CD14-positive monocyte (primary cell): ENCODE measurements at places on chromosomes 16 and 17.

- DNase-seq = no peak
Measured at GRCh38 chr17:65158622-65159021, 21.5 kb downstream of the RGS9 start.

GRCh38 chr16:11674818-11675560 is 6.7 kb downstream of the SNN start:
- no peak for DNase-seq

GRCh38 chr17:50708050-50709000 is 611 bp upstream of the ANKRD40 start:
- no peak for DNase-seq

DNA sequence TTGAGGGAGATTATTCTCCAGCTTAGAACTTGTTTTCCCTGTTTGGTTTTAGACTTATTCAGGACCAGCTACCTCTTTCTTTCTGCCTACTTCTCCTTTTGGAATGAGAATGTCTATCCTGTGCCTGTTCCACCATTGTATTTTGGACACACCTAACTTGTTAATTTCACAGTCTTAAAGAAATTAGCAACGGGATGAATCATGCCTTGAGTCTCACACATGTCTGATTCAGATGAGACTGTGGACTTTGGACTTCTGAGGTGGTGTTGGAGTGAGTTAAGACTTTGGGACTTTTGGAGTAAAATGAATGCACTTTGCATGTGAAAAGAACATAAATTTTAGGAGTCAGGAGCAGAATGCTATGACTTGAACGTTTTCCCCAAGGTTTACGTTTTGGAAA is 581.4 kb downstream of the CDH11 start:
- no peak for DNase-seq

GRCh38 chr17:66829386-66829864 is 5.5 kb upstream of the CACNG5 start:
- no peak for DNase-seq

GRCh38 chr16:10611825-10612342 is 31.5 kb upstream of the EMP2 start:
- no peak for DNase-seq

- DNase-seq = no peak
Measured at GRCh38 chr17:51032850-51033249, 87.8 kb downstream of the SPAG9 start.

DNA sequence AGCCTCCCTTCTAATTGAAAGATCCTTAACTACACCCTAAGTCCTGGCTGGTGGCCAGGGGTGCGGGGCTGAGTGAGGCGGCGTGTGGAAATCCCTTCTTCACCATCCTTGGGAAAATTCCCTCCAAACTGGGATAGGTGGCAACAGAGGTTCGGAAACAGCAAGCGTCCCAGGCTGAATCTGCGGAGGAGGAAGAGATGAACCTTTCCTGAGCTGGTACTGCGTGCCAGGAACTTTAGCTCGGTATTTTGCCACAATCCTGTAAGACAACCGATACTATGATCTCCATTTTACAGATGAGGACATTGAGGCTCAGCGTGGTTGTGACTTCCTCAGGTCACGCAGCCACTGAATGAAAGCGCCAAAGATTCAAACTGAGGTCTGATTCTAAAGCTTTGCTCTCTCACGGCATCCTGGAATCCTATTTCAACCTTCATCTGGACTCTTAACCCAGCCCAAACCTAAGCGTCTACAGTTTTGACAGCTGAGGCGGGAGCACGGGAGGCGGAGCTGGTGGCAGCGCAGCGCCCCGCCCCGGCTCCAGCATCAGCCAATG is 583 bp upstream of the CYLD start:
- DNase-seq = no peak

DNA sequence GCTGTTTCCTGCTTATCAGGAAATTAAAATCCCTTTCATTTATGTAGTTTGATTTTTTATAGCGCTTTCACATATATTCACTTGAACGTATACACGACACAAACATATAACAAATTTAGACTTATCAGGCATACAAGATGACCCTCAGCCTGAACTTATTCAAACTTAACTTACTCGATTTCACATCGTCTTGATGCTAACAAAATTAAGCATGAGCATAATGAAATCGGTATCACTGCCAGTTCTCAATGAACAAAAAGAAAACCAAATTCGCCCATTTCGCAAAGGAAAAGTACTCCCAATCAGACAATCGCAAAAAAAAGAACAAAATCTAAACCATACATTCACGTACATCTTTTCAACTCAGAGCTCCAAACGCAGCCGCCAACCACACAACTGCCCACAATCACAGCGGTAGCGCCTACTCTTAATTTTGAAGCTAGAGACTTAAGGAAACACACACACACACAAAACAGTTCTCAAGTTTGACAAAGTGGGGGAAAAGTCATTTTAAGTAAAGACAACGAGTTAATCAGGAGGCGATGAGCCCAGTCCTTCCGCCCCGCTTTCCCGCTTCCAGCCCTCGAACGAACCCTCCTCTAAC is 1.1 kb downstream of the GJC1 start:
- no peak for DNase-seq

DNA sequence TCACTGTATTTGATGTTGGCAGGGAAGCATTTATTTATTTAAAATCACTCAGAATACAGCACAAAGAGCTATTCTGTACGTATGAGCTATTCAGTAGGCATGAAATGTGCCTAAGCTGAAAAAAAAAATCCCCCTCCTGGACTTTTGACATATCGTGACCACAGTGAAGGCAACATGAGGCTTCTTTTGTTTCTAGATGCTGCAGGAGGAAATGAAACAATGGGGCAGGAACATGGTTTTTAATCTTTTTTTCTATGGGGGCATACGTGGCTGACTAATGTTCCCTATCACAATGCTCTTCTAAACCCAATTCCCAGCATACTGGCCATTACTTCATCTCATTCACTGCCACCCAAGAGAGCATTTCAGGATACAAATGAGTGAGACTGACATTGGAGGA is 191.0 kb upstream of the PMFBP1 start:
- no peak for DNase-seq

DNA sequence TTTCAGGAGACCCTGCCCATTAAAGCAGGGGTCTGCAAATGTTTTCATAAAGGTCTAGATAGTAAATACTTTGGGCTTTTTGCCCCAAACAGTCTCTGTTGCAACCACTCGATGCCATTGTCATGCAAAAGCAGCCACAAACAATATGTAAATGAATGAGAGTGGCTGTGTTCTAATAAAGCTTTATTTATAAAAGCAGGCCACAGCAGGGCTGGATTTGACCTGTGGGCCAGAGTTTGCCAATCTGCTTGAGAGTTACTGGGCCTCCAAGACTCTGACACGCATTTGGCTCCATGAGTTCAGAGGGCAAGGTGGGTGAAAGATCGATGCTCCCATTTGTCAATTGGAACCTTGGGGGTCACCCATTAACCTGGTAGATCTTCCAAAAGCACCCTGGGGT is 217.3 kb upstream of the SDK2 start:
- no peak for DNase-seq

DNA sequence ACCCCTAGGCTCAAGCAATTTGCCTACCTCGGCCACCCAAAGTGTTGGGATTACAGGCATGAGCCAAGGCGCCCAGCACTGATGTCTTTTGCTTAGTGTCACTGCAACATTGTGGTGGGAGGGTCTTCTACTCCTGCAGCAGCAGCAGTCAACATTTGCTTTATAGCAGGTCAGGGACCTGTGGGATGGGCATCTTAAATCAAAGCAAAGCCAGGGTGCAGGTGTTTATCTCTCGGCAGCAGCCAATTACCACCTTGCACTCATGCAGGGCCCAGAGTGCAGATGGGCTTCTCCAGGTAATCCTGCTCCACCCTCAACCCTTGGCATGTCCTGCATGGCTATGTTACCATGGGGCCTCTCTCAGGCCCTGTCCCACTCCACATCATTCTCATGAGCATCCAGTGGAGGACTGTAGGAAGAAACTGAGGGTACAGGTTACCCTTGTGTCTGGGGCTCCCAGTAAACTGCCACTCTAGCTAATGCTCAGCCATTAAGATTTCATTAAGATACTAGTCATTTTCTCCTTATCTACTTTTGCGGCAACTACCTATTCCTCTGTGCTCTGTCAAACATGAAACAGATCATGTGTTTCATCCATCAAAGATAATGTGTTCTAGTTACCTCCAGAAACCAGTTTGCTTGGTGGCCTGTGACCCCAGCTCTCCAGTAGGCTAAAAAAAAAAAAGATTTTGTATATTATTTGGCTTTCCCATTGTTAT is 16.8 kb downstream of the ADGRG5 start:
- DNase-seq = no peak

- DNase-seq = peak; percentile 46
Measured at GRCh38 chr17:55426851-55427586, 5.4 kb upstream of the MMD start.

DNA sequence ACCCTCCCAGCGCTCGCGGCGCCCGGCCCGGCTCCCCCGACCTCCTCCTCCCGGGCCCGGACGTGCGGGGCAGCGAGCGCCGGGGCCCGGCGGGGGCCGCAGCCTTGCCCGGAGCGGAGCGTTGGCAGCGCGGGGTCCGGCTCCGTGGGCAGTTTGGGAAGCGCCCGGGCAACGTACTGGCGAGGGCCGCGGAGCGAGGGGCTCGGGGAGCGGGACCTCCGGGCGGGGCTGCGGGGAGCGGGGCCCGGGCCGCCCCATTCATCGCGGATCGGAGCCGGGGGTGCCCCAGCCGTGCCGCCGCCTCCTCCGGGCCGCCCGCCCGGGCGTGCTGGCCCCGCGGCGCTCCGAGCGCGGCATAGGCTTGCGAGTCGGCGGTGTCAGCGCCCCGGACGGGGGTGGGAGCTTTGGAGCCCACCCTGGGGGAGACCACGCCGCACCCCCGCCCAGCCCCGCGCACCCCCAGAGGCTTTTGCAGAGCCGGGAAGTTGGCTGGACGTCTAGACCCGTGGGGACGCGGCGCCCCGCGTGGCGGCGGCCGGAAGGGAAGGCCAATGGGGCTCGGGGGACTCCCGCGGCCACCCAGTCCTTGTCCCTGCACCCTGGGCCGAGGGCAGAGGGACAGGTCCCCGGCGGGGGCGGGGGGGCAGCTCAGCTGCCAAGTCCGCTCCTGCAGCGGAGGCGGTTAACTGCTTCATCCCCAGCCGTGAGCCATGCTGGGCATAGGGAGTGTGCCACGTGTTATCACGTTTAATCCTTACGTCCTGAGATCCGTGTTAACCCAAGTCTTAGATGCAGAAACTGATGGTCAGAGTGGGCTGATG is 852 bp downstream of the ZNF469 start:
- no peak for DNase-seq

- no peak for DNase-seq
Measured at GRCh38 chr17:10072556-10073425, 125.6 kb downstream of the GAS7 start.

DNA sequence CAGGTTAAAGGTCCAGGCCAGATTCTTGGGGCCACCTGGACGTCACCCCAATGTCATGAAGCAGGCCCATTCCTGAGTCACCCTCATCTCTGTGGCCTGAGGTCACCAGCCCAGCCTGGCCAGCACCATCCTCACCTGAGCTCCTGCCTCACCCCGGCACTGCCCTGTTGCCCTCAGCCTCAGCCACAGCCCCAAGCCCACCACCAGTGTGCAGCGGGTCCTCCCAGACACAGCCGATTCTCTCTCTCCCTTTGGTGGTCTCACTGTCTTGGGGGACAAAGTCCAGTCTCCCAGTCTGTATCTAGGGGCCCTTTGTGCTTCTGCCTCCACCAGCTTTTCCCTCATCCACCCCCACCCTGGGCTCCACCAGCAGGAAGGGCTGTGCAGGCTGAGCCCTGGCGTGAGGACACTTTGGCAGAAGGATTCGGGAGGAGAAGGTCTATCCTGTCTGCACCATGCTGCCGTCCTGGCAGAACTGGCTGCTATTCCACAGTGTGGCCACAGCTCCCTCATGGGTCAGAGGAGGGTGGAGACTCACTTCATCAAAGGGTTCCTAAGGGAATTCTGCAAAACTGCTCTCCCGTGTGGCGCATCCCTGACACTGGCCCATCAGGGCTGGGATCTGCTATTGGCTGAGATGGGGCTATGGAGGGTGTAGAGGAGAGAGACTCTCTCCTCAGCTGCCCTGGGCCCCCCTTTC is 64.3 kb downstream of the PRMT7 start:
- no peak for DNase-seq

DNA sequence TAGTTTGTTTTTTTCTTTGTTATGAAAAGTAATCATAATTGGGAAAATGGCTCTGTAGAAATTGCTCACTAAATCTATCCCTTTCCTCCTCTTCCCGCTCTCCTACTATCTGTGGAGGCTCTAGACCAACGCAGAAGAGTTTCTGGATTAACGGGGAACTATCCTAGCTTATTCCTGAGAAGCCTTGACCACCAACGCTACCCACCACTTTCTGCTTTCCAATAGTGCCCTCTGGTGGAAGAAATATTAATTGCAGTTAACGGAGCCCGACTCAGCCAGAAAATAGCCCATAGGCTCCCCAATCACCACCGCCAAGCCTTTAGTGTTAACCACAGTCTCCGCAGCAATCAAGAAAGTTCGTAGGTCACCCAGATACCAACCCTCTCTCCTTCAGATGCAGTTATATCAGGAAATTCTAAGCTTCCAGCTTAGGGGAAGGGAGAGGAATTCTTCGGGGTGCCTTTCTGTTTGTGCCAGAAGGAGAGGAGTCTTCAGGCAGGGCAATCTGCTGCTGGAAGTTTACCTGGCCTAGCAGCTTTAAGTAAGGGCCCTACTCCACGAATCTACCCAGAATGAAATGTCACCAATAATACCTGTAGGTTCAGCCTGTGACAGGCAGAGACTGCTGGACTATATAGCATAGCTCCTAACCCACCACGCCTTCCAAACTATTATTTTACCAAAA is 23.0 kb upstream of the NSRP1 start:
- DNase-seq = peak; percentile 66

DNA sequence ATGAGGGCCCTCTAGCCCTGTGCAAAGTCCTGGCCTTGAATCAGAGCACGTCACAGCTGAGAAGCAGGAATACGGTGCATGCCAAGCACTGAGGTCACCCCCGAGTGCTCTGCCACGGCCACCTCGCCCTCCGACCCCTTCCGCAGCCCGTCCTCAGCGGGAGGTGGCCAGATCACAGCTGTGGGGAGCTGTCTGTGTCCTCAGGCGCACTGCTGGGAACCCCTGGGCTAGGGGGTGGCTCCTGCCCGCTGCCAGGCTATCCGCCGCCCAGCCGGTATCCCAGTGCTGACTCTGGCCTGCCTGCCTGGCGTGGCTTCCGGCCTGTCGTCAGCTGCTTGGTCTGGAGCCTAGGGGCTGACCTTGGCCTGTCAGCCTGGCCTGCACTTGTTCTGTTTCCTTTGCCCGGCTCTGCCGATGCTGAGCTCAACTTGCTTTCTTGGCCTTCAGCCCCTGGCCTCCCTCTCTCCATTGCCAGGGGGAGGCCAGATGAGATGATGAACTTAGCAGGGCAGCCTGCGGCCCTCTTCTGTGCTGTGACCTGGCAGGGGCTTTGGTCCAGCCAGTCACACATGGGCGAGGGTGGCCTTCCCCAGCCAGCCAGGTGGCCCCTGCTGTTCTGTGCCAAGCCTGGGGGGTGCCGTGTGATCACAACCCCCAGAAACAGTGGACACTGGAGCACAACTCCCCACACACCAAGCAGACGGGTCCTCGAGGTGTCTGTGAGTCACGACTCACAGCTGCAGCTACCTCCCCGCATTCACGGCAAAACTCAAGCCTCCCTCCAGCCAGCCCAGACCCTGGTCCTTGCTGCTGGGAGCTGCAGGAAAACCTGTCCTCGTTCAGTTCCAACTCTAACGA is 77.3 kb downstream of the ZDHHC7 start:
- no peak for DNase-seq
